BJ (cell line): ENCODE measurements at places on chromosomes 5 and 9. TPM values are rescaled to one million over a fixed set of nuclear protein-coding genes. Genes with fewer than 3 reads are reported as not detected.

The NEURL1B gene
- 1.5 and 2.3 TPM in 2 replicates for polyA plus RNA-seq

The PCDHA11 gene
- not detected in 2 replicates for polyA plus RNA-seq

The FOXD4 gene
- polyA plus RNA-seq = 0.12 and 0.17 TPM in 2 replicates

The CAMK2A gene
- polyA plus RNA-seq = 0.09 and 0.11 TPM in 2 replicates

The NRARP gene
- 0.17 TPM in 2 replicates for polyA plus RNA-seq

The ACOT12 gene
- 0.18 TPM in 1 of 2 replicates, not detected in the other for polyA plus RNA-seq

The NR5A1 gene
- polyA plus RNA-seq = not detected in 2 replicates

The ZFP62 gene
- 5.4 and 9.3 TPM in 2 replicates for polyA plus RNA-seq

The C5 gene
- 1.4 and 2.7 TPM in 2 replicates for polyA plus RNA-seq

The IFNA6 gene
- polyA plus RNA-seq = not detected in 2 replicates

The GPX3 gene
- 2.8 and 3.8 TPM in 2 replicates for polyA plus RNA-seq

The PTGS1 gene
- 72.6 and 102 TPM in 2 replicates for polyA plus RNA-seq

The C8G gene
- 0.48 and 0.60 TPM in 2 replicates for polyA plus RNA-seq

The PCDH1 gene
- 0.91 and 2.1 TPM in 2 replicates for polyA plus RNA-seq

The GADD45G gene
- 0.07 TPM in 1 of 2 replicates, not detected in the other for polyA plus RNA-seq
